Karpas-422 (cell line): ENCODE measurements at places on chromosomes 3 and 15. TPM values are rescaled to one million over a fixed set of nuclear protein-coding genes. Genes with fewer than 3 reads are reported as not detected.

GRCh38 chr15:49083401-49084284, 37.4 kb upstream of the SECISBP2L start:
- no peak overlapping the region for H3K4me3 ChIP-seq
- no peak overlapping the region for H3K27ac ChIP-seq
- H3K4me1 ChIP-seq, result no peaks in the 10 kb centered on the region
- DNase-seq, result no peak
- no peaks in the 10 kb centered on the region for H3K27me3 ChIP-seq

DNA sequence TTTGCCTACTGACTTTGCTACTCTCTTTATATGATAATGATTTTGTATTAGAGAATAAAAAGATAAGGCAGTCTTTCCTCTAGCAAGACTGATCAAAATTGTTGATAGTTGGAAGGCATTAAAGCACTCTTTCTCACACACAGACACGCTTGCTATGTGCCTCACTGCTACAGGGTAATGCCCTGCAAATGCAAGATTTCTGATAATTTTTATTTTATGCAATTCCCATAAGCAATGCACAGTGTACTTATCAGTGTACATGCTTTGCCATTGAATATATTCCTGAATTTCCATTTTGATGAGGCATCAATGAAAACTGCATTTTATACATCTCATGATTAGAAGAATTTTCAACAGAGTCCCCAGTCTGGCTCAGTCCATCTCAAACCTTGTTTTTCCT, 263.2 kb downstream of the CHST2 start:
- no peak overlapping the region for H3K4me3 ChIP-seq
- H3K27me3 ChIP-seq, result no peaks in the 10 kb centered on the region
- H3K27ac ChIP-seq, result no peak overlapping the region

DNA sequence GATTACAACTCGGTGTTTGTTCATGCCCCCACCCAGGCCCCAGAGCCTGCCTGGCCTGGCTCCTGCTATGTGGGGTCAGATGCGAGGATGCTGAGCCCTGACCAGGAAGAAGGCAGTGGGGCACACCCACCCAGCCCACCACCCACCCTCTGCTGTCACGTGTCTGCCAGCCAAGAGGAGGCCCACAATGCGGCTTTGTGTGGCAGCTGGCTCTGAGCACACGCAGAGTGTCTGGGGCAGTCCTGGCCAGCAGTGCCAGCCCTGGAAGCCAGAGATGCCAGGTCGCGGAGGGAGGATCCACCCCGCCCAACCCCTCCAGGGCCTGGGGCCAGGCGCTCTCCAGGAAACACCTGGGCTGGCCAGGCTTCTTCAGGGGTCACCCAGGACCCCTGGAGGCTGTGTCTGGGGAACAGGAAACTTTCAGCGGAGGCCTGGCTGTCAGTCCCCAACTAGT, 26.4 kb upstream of the KLF13 start:
- H3K36me3 ChIP-seq, result no peaks in the 10 kb centered on the region
- H3K27me3 ChIP-seq, result no peaks in the 10 kb centered on the region
- H3K4me3 ChIP-seq, result no peak overlapping the region
- no peak overlapping the region for H3K27ac ChIP-seq

- H3K4me3 ChIP-seq, result no peak overlapping the region
- DNase-seq, result no peak
- no peaks in the 10 kb centered on the region for H3K36me3 ChIP-seq
These were observed 263.4 kb downstream of the MCTP2 start for GRCh38 chr15:94494732-94495131.

GRCh38 chr3:148865049-148865448, at the start of gene CPA3:
TSS of gene CPA3 (plus strand) at chr3:148865296. CDS start at chr3:148865308, 12 bp downstream.
- H3K27ac ChIP-seq, result no peak within 1 kb of the TSS
- H3K4me1 ChIP-seq, result no peaks in the 10 kb centered on the region
- H3K4me3 ChIP-seq, result no peak within 1 kb of the TSS
- H3K27me3 ChIP-seq, result no peaks in the 10 kb centered on the region
- no peaks in the 10 kb centered on the region for H3K36me3 ChIP-seq
- no peak for DNase-seq

- DNase-seq, result no peak
- H3K36me3 ChIP-seq, result no peaks in the 10 kb centered on the region
- peaks cover 16% of the 10 kb centered on the region for H3K4me1 ChIP-seq
- no peak overlapping the region for H3K27ac ChIP-seq
- no peaks in the 10 kb centered on the region for H3K27me3 ChIP-seq
These were observed 3.2 kb downstream of the TNIK start for GRCh38 chr3:171456765-171457606.

DNA sequence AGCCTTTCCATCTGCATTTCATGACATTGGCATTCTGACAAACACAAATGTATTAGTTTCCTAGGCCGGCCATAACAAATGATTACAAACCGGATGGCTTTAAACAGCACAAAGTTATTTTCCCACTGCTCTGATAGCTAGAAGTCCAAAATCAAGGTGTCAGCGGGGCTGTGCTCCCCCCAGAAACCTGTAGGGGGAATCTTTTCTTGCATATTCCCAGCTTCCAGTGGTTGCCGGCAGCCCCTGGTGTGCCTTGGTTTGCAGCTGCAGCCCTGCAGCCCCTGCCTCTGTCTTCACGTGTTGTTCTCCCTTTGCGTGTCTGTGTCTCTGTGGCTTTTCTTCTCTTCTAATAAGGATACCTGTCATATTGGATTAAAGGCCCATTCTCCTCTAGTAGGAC, 79.0 kb upstream of the CDV3 start:
- no peak overlapping the region for H3K4me3 ChIP-seq
- peaks cover 51% of the 10 kb centered on the region for H3K4me1 ChIP-seq
- H3K36me3 ChIP-seq, result no peaks in the 10 kb centered on the region
- H3K27me3 ChIP-seq, result no peaks in the 10 kb centered on the region
- peak; percentile 78 for DNase-seq
- peak overlapping the region; percentile 50; the same call in 1 of the 2 replicates for H3K27ac ChIP-seq

DNA sequence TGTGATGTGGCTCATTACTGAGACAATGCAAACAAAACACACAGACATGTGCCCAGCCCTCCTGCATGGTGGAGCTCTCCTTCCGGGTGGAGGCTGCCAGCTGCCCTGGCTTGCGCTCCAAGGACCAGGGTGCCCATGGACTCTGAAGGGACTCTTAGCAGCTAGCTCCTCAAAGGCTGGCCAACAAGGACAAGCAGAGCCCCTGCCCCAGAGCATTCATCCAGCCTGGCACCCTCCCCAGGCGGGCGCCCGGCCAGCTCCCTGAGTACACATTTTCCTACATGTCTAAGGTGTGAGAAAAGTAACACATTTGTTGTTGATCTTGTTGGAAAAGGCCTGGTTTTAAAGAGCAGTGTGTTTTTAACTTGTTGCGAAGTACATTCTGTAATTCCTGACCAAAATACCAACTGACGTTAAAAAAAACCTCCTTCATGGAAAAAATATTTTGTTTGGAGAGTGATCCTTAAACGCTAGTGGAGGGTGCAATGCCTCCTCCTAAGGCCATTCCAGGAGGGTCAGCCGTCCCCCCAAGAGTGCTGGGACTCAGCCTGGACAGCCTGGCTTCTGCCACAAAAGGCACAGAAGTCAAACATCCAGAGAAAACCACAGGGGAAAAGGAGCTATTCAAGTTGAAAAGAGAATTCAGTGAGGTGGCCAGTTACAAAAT, 86.9 kb downstream of the KLF15 start:
- H3K4me1 ChIP-seq, result no peaks in the 10 kb centered on the region
- H3K27me3 ChIP-seq, result no peaks in the 10 kb centered on the region
- no peak overlapping the region for H3K4me3 ChIP-seq
- no peaks in the 10 kb centered on the region for H3K36me3 ChIP-seq

DNA sequence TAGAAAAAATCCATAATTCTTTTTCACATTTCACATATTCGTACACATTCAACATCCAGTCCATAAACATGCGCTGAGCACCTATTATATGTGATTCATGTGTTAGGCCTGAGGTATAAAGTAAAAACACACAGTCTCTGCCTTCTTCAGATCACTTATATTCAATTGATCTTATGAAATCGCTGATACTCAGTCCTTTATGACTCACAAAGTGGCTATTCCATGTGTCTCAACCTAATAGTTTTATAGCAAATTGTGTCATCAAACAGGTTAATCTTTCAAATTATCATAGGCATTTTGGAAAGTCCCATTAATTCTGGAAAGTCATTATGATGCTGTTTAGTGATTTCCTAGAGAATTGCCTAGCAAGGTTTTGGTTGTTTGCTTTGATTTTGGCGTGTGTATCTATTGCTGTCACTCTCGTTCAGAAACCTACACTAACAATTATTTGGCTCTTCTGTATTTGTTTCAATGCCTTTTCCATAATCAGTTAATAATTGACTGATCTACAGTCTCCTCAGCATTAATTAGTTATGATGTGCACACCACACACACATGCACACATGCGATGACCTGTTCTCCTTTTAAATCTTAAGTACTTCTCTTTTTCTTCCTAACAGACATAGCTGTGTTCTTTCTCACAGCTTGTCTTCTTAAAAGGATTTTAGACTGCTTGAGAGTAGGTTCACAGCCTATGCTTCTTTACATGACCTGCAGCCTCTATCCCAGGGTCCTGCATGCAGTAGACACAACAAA, 353.1 kb downstream of the MECOM start:
- no peaks in the 10 kb centered on the region for H3K27me3 ChIP-seq
- no peak for DNase-seq

DNA sequence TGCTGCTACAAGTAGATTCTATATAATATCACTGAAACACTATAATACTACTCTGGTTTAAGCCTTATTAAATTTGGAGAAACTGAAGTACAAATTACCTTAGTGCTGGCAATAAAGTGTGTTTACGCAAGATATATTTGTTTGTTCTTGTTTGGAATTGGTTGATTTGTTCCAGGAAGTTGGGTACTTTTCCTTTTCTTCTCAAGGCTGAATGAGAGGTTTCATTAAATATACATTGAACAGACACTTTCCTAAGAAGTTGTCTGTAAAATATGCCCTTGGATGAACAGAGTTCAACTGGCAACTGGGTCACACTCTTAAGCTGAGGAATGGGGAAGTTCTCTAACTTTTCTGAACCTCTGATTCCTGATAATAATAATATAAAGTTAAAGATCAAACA, 542.1 kb upstream of the NAALADL2 start:
- H3K27me3 ChIP-seq, result no peaks in the 10 kb centered on the region
- no peaks in the 10 kb centered on the region for H3K36me3 ChIP-seq
- no peaks in the 10 kb centered on the region for H3K4me1 ChIP-seq
- H3K27ac ChIP-seq, result no peak overlapping the region
- no peak for DNase-seq

- H3K4me1 ChIP-seq, result no peaks in the 10 kb centered on the region
- H3K4me3 ChIP-seq, result no peak overlapping the region
- no peaks in the 10 kb centered on the region for H3K27me3 ChIP-seq
These were observed 62.2 kb downstream of the SOX2 start for GRCh38 chr3:181773921-181774320.

GRCh38 chr15:82788496-82788895, 17.4 kb downstream of the FSD2 start:
- H3K4me1 ChIP-seq, result no peaks in the 10 kb centered on the region
- no peak for DNase-seq
- no peak overlapping the region for H3K4me3 ChIP-seq
- no peaks in the 10 kb centered on the region for H3K36me3 ChIP-seq
- H3K27me3 ChIP-seq, result no peaks in the 10 kb centered on the region
- H3K27ac ChIP-seq, result no peak overlapping the region

DNA sequence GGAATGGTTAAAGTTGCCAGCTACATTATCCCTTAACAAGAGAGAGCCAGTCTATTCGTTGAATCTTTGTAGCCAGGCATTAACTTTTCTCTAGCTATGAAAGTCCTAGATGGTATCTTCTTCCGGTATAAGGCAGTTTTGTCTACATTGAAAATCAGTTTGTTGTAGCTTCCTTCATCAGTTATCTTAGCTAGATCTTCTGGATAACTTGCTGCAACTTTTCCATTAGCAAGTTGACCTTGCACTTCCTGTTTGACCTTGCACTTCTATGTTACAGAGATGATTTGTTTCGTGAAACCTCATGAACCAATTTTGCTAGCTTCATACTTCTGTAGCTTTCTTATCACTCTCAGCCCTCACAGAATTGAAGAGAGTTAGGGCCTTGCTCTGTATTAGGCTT, 24.1 kb downstream of the TOPAZ1 start:
- H3K27me3 ChIP-seq, result no peaks in the 10 kb centered on the region
- no peak overlapping the region for H3K4me3 ChIP-seq
- H3K4me1 ChIP-seq, result no peaks in the 10 kb centered on the region
- no peak overlapping the region for H3K27ac ChIP-seq

GRCh38 chr3:128466840-128467541, at the start of gene DNAJB8:
TSS of gene DNAJB8 (minus strand) at chr3:128466890. CDS start at chr3:128463245, 3,645 bp downstream.
- no peak within 1 kb of the TSS for H3K4me3 ChIP-seq
- no peak for DNase-seq
- H3K4me1 ChIP-seq, result no peaks in the 10 kb centered on the region
- no peaks in the 10 kb centered on the region for H3K27me3 ChIP-seq

GRCh38 chr3:61934505-61934871, 373.1 kb downstream of the PTPRG start:
- no peak overlapping the region for H3K4me3 ChIP-seq
- H3K27ac ChIP-seq, result no peak overlapping the region
- H3K36me3 ChIP-seq, result no peaks in the 10 kb centered on the region
- no peaks in the 10 kb centered on the region for H3K4me1 ChIP-seq
- DNase-seq, result no peak

DNA sequence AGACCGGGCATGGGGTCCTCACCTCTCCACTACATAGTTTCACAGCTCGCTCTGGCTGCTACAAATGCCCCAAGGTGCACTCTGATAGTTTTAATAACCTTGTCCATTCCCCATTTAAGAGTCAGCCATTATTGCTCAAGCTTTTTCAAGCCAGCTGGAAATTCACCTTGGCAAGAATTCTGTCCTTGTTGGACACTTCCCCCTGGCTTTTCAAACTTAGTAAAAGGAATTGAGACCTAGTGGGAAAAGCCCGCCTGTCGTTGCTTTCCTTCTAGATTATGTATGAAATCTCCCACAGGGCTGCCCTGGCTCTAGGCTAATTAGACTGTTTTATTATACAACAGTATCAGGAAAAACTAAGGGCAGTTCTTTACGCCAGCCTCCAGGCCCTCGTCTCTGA, 293.7 kb upstream of the GADL1 start:
- H3K4me3 ChIP-seq, result no peak overlapping the region
- H3K36me3 ChIP-seq, result no peaks in the 10 kb centered on the region
- no peak for DNase-seq
- 0 out of 2 replicates have a peak, but pooled peaks cover 3% of the 10 kb centered on the region for H3K27me3 ChIP-seq
- H3K4me1 ChIP-seq, result no peaks in the 10 kb centered on the region

GRCh38 chr3:121718205-121718846, 31.2 kb downstream of the GOLGB1 start:
- H3K27me3 ChIP-seq, result no peaks in the 10 kb centered on the region
- H3K4me1 ChIP-seq, result peaks cover 10% of the 10 kb centered on the region
- no peak overlapping the region for H3K27ac ChIP-seq
- no peak overlapping the region for H3K4me3 ChIP-seq
- DNase-seq, result no peak
- H3K36me3 ChIP-seq, result peaks cover 60% of the 10 kb centered on the region; the same call in 1 of the 2 replicates

CHAC1 gene
- 41.6 and 45.5 TPM in 2 replicates for total RNA-seq

MCF2L2 gene
- total RNA-seq, result 11.3 and 12.2 TPM in 2 replicates

ATP13A3 gene
- total RNA-seq, result 331 and 337 TPM in 2 replicates

JMJD7 gene
- 2.8 and 9.2 TPM in 2 replicates for total RNA-seq

TERC gene
- 1,199 and 1,851 TPM in 2 replicates for total RNA-seq

GRK7 gene
- not detected in 2 replicates for total RNA-seq

ANKUB1 gene
- not detected in 2 replicates for total RNA-seq
